ENCODE measurements at places on chromosomes 4 and X. TPM values are rescaled to one million over a fixed set of nuclear protein-coding genes. Genes with fewer than 3 reads are reported as not detected.

ASIC5 gene
- not detected for total RNA-seq

ABCG2 gene
- total RNA-seq, result 1.0 TPM

PLP1 gene
- total RNA-seq, result not detected

PPID gene
- 47.5 TPM for total RNA-seq

CD40LG gene
- 139 TPM for total RNA-seq

ARMCX2 gene
- 2.1 TPM for total RNA-seq

BCORL1 gene
- 6.9 TPM for total RNA-seq

ZFP92 gene
- 1.7 TPM for total RNA-seq

MAGEC2 gene
- not detected for total RNA-seq

BEX1 gene
- total RNA-seq, result not detected

CCDC110 gene
- total RNA-seq, result not detected

DNA sequence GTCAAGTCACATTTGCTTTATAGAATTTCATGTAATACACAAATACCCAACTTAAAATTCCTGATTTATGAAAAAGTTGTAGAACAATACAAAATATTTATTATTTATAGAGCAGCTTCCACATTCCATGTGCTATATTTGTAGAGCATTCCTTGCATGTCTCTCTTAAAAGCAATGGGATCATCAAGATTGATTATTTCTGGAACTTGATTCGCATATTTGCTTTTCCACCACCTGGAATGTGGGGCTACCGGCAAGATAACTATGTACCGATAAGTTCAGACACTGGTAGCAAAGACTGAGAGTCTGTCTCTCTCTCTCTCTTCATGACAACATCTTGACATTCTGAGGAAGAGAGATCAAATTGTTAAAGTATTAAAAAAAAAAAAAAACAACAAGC lies 59.3 kb downstream of the MAPK10 start:
- no peak for DNase-seq

DNA sequence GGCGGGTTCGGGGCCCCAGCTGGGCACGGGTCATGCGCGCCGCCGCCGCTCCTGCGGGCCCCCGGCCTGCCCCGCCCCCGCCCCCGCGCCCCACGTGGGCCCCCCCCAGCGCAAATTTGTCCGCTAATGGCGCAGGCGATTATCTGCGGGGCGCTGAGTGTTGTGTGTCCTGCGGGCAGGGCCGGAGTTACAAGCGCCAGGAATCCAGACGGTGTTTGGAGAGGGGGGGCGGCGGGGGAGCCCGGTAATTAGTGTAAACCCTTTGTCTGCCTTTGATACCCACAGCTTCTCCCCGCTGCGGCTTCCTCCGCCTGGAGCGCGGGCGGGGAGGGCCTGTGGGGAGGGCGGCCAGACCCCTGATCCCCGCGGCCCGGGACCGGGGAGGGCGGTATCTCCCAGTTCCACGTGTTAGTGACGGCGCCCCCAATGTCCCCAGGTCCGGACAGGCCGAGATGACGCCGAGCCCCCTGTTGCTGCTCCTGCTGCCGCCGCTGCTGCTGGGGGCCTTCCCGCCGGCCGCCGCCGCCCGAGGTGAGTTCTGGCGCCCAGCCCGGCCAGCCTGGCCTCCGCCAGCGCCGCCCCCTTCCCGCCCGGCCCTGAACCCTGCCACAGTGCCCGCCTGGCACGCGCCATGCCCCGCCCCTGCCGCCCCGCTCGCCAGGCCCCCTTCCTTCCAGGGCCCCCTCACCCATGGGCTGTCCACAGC lies 761 bp downstream of the FGFRL1 start:
- peak; percentile 28 for DNase-seq

GRCh38 chr4:82057990-82058544 lies 315.7 kb downstream of the HNRNPD start:
- no peak for DNase-seq

DNA sequence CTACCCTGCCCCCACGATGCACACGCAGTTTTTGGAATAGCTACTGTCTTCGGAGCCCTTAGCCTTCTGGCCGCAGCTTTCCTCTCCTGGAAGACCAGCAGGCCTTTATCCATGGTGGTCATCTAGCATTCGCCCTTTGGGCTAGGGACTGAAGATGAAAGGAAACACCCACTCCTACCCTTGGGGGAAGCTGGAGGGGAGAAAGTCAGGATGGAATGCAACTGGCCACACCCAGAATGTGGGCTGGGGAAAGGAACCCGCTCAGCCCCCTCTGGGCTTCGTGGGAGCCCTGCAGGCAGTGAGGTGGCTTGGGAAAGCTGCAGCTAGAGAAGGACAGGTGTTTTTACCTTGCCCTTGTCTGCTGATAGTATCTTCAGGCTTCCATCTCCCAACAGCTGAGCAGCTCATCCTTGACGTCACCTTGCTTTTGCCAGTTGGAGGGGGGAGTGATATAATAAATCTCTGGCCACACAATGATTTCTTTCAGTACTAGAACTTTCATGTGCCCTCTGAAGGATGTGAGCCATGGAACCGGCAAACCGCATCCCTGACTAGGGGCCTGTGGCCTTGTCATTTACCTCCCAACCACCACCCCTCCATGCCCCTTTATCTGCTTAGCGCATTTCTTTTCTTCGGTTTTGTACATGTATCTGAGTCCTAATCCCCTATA lies 59.0 kb downstream of the ELF4 start:
- DNase-seq, result no peak

DNA sequence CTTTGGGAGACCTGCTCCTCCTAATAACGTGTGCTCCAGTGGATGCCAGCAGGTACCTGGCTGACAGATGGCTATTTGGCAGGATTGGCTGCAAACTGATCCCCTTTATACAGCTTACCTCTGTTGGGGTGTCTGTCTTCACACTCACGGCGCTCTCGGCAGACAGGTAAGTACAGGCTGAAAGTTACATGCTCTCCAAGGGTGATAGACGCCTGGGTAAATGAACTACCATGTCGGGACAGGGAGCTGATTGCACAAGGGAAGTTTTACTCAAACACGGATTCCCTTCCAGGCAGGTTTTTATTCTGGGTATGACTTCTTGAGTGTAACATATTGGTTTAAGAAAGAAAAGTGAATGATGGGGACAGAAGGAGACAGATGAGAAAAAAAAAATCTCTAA lies 836 bp downstream of the GRPR start:
- DNase-seq, result no peak

- peak; percentile 11 for DNase-seq
Observed at GRCh38 chr4:5757091-5757490, 46.1 kb downstream of the EVC start.

GRCh38 chr4:145756244-145756643 lies 76.3 kb downstream of the C4orf51 start:
- no peak for DNase-seq

GRCh38 chr4:169774466-169775445 lies 17.0 kb upstream of the HPF1 start:
- no peak for DNase-seq

DNA sequence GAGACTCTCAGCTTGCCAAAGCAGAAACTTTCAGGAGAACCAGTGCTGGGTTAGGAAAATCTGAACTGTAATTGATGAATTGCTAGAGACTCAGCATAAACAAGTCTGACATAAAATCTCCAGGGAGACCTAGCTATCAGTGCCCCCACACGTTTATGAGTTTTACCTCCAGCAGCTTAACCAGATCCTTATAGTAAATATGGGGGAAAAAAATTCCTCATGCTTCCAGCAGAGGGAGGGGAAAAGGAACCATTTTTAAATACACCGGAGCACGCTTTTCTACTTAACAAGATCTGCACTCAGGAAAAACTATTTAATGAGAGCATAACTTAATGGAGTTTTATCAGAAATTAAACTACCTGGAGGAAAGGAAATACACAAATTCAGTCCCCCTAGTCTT lies 1040.7 kb upstream of the INTU start:
- DNase-seq, result no peak

DNA sequence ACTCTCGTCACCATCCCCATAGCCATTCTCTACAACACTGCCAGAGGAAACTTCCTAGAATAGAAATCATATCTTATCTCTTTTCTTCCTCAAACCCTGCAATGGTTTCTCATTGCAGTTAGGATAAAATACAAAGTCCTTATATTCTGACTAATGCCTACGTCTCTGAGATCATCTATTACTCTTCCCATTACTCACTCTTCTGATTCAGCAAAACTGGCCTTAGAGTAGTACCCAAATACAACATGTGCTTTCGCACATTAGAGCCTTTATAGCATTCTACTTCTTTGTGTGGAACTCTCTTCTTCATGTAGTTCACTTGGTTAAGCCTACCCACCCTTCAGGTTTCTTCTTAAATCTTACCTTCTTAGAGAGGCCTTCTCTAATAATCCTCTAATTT lies 28.0 kb downstream of the LHFPL1 start:
- no peak for DNase-seq

DNA sequence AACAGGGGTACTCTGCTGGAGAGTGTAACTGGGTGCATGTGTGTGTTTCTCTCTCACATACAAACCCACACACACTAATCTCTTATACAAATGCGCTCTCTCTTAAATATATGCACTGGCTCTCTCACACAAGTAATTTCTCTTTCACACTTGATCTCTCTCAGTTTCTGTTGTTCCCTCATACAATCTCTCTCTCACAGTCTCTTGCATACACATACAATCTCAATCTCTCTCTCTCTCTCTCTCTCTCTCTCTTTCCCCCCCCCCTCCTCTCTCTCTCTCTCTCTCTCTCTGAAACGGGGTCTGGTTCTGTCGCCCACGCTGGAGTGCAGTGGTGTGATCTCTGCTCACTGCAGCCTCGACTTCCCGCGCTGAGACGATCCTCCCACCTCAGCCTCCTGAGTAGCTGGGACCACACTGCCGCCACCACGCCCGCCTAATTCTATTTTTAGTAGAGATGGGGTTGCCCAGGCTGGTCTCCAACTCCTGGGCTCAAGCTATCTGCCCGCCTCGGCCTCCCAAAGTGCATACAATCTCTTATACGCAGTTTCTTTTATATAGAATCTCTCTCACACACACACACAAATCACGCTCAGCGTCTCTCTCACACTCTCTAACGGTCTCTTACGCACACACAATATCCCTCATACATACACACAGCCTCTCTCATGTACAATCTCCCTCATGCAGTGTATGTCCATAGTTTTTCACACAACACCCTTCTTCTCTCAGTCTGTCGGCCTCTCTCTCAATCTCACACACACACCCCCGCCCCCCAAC lies 518 bp upstream of the FAM241A start:
- no peak for DNase-seq

- DNase-seq, result no peak
Observed at GRCh38 chr4:10326075-10326474, 131.2 kb downstream of the ZNF518B start.

Measured in activated CD4-positive, alpha-beta memory T cell treated with anti-CD3 and anti-CD28 coated beads, Interleukin-2, amount 10 ng/mL, durations not matched to agents 7 days and 5 days (primary cell).